ENCODE measurements at places on chromosomes 3 and 15.

DNA sequence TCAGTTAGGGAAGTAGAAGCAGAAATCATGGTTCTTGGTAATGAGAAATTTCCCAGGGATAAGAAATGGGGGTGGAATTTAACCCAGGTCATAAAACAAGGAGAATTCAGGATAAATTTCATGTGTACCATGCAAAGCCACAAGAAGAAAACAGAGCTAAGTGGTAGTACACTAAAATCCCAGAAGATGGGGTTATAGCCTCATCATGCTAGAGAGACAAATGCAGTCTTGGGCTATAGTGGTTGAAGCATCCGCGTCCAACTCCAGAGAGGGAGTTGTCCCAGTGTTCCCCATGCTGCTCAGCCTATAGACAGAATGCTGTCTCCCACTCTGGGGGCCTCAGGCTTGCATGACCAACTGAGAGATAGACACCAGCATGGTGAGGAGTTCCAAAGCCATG, 36.2 kb upstream of the CLRN1 start:
- no peak for DNase-seq

DNA sequence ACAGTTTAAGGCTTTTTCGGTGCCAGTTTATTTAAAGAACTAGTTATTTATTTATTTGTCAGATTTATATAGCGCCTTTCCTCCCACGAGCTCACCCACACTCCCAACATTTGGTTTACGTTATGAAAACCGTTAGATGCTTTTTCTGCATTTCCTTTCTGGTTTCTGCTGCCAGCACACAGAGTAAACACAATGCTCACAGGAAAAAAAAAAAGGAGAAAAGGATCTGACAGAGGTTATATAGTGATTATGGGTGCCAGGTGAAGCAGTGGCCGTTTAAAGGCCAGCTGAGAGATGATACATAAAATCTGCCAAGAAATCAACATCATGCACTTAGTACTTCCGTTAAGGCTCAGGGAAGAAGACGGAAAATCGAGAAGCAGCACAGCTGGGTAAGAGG, 37.9 kb downstream of the ETV5 start:
- DNase-seq, result no peak

- DNase-seq, result no peak
Observed at GRCh38 chr3:38597502-38598060, 51.9 kb downstream of the SCN5A start.

- no peak for DNase-seq
Observed at GRCh38 chr15:82571722-82572222, 31.5 kb upstream of the RPS17 start.

- no peak for DNase-seq
Observed at GRCh38 chr3:31688984-31689383, 156.3 kb downstream of the STT3B start.
